Activated CD4-positive, alpha-beta T cell treated with anti-CD3 and anti-CD28 coated beads, Interleukin-2, amount 50 U/mL, for 1 hour (primary cell): ENCODE measurements at places on chromosomes 2 and 18.

- no peak for DNase-seq
These were observed 41.4 kb upstream of the EML4 start for GRCh38 chr2:42127425-42128424.

DNA sequence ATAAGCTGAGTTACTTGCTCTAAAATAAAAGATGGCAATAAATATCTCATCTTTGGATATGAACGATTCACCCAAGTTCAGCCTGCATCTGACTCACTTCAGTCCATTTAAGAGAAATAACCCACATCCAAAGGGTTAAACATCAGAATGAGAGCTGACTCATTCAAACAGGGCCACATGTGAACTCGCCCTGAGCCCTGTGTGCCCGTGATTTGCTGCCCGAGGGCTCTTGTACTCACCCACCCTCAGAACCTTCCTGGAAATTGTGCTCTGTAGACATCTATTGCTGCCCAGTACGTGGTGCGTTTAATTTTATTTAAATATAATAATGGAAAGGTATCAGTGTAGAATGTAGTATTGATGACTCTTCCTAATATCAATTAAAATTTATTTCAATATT, 66.9 kb upstream of the RBM44 start:
- DNase-seq = no peak

DNA sequence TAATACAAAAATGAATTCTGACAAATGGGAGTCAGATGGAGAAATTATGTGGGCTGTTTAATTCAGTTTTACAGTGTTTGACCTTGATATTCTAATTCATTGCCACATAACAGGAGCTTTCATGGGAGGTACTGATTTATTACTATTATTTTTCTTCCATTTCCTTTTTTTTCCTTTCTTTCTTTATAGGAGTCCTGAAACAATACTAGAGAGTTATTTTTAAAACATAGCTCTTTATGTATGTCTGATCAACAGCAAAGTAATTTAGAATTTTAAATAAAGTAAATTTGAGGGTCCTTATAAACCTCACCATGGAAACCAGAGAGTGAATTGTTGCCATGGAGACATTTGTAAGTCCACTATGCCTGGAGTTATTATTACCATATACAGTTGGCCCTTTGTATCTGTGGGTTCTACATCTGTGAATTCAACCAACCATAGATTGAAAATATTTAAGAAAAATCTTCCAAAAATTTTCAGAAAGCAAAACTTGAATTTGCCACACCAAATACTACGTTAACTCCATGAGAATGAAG, 40.9 kb upstream of the PPP4R1 start:
- no peak for DNase-seq

GRCh38 chr2:143807192-143807591, 678.0 kb downstream of the ARHGAP15 start:
- no peak for DNase-seq

DNA sequence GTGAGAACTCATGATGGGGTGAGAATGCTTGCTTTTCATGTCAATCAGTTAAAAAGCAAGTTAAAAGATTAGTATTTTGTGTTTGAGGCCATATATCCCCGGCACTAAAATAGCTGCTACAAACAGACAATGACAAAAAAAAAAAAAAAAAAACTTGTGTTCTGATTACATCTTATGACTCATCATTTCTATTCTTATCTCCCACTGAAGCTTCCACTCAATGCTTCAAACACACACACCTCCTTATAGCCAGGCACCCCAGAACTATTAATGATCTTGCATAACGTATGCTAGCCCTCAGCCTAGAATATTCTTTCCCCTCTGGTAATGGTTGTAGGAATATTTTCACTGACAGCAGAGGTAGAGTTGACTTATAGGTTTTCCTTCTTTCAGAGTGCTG, 778.3 kb downstream of the TRIB2 start:
- no peak for DNase-seq

- no peak for DNase-seq
These were observed 176.9 kb upstream of the MC4R start for GRCh38 chr18:60549338-60549960.

DNA sequence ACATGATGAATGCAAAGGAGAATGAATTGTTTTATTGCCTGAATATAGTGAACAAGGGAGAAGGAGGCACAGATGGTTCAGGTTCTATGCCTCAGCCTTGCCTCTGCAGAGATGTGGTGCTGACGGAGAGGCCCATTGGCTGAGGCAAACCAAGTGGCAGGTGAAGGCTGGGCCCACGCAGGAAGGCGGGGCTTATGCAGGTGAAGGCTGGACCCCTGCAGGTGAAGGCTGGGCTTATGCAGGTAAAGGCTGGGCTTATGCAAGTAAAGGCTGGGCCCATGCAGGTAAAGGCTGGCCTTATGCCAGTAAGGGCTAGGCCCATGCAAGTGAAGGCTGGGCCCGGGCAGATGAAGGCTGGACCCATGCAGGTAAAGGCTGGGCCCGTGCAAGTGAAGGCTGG, 414.7 kb downstream of the LRATD1 start:
- no peak for DNase-seq

GRCh38 chr2:82740527-82740926, 1718.6 kb downstream of the SUCLG1 start:
- no peak for DNase-seq

- no peak for DNase-seq
These were observed 374.8 kb upstream of the TRIB2 start for GRCh38 chr2:12341920-12342319.

DNA sequence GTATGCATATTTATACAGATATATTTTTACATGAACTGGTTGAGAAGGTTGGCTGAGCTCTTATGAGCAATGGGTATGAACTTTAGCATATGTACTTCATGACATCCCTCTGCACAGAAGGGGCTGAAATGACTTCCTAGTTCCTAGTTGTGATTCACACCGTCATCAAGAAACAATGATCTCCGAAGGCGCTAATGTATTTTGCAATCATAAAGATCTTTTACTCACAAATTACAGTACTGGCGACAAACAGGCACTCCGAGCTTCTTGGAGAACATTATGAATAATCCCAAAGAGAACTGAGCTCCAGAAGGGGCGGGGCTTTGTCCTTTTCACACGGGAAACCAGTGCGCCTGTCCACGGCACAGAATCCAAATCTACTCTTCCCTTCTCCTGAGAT, 18.1 kb downstream of the BCL2 start:
- DNase-seq = no peak
